ENCODE measurements at places on chromosomes 12 and 14. TPM values are rescaled to one million over a fixed set of nuclear protein-coding genes. Genes with fewer than 3 reads are reported as not detected.
A peak's percentile ranks its signal among the peaks of the same experiment; 100 is the strongest.

GRCh38 chr12:32444895-32445294 lies 45.5 kb downstream of the FGD4 start:
- DNase-seq: no peak
- H3K27ac ChIP-seq: no peak overlapping the region
- H3K36me3 ChIP-seq: no peaks in the 10 kb centered on the region
- H3K4me3 ChIP-seq: no peak overlapping the region
- H3K4me1 ChIP-seq: no peaks in the 10 kb centered on the region
- no peaks in the 10 kb centered on the region for H3K27me3 ChIP-seq

DNA sequence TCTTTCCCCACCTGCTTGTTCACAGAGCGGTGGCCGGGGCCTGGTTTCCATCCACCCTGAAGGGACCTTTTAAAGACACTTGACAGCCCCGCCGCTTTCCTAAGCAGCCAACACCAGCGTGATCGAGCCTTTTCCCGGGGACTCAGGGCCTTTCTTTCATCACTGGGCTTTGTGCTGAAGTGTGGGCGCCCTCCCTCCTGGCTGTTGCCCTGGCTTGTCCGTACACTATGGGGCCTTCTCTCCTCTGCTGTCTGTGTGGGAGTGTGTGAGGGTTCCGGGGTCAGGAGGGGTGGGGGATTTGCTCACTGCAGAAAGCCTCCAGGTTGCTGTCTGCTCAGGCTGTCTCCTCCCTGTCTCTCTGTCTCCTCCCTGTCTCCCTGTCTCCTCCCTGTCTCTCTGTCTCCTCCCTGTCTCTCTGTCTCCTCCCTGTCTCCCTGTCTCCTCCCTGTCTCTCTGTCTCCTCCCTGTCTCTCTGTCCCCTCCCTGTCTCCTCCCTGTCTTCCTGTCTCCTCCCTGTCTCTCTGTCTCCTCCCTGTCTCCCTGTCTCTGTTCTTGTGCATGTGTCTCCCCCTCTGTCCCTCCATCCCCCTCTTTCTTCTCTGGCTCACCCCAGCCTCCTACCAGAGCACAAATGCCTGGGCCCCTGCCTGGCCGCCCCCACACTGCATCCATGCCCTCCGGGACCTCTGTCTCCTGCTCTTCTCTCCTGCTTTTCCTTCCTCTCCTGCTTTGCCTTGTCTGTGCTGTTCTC lies 64.7 kb downstream of the CCDC92 start:
- no peaks in the 10 kb centered on the region for H3K36me3 ChIP-seq
- H3K27me3 ChIP-seq: no peaks in the 10 kb centered on the region
- no peak for DNase-seq
- H3K4me3 ChIP-seq: no peak overlapping the region
- no peaks in the 10 kb centered on the region for H3K4me1 ChIP-seq

- no peak for DNase-seq
- H3K36me3 ChIP-seq: no peaks in the 10 kb centered on the region
- no peak overlapping the region for H3K4me3 ChIP-seq
- no peak overlapping the region for H3K27ac ChIP-seq
Observed at GRCh38 chr14:72739446-72740405, 154.2 kb downstream of the DPF3 start.

GRCh38 chr12:23139026-23139425 lies 514.1 kb downstream of the ETNK1 start:
- H3K27ac ChIP-seq: no peak overlapping the region
- no peak for DNase-seq
- H3K27me3 ChIP-seq: no peaks in the 10 kb centered on the region
- no peaks in the 10 kb centered on the region for H3K36me3 ChIP-seq
- H3K4me1 ChIP-seq: no peaks in the 10 kb centered on the region

DNA sequence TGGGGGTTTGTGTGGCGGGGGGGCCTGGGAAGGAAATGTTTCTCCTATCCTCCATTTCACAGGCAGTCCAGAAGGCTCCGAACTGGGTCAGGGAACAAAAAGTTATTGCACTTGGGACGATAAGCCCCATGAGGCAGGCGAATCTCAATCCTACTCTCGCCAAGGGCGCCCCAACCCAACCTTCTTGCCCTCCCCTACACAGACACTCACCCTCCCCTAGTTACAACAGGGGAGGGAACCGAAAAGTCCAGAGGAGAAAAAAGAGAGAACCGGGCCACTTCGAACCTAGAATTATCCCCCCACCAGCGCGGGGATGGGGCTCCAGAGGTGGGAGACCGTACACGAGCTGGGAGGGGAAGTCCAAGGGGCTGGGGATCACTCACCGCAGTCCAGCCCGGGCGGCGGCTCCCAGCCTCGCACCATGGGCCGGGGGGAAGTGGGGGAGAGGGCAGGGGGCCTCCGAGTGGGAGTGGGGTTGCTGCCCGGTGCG lies 357 bp downstream of the HOMEZ start:
- H3K36me3 ChIP-seq: no peaks in the 10 kb centered on the region
- no peaks in the 10 kb centered on the region for H3K27me3 ChIP-seq
- peak overlapping the region; percentile 72 for H3K4me3 ChIP-seq

- H3K27me3 ChIP-seq: no peaks in the 10 kb centered on the region
- no peak overlapping the region for H3K4me3 ChIP-seq
- no peaks in the 10 kb centered on the region for H3K4me1 ChIP-seq
- no peaks in the 10 kb centered on the region for H3K36me3 ChIP-seq
Observed at GRCh38 chr12:94143951-94144350, 4.4 kb upstream of the PLXNC1 start.

DNA sequence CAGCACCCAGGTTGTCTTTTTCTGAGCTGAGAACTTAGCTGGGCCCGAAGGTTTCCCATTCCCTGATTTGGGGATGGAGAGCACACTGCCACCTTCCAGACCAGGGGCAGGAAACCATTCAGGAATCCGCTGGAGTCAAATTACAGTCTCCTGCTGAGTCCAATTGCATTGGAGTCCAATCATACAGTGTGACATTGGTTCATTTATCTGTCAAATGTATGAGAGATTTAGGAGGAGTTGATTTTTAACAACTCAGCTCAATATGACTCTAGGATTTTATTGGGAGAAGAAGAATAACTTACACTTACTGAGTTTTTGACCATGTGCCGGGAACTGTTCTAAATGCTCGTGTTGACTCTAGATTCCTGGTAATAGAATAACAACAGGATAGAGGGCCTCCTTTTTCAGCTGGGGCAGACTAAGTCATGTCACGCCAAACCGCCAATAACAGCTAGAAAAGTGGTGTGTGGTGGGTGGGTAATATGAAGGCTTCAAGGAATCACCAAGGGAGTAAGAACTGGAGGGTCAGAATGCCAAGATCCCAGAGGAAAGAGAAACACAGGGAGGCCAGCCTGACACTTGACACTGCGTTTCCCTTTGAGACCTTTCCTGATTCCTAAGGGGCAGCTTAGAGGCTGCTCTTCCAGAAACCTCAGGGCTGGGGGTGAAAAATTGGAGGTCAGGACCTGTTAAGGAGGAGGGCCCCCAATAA lies 11.5 kb downstream of the SYNDIG1L start:
- no peak overlapping the region for H3K27ac ChIP-seq
- H3K36me3 ChIP-seq: no peaks in the 10 kb centered on the region
- no peak overlapping the region for H3K4me3 ChIP-seq
- no peak for DNase-seq

DNA sequence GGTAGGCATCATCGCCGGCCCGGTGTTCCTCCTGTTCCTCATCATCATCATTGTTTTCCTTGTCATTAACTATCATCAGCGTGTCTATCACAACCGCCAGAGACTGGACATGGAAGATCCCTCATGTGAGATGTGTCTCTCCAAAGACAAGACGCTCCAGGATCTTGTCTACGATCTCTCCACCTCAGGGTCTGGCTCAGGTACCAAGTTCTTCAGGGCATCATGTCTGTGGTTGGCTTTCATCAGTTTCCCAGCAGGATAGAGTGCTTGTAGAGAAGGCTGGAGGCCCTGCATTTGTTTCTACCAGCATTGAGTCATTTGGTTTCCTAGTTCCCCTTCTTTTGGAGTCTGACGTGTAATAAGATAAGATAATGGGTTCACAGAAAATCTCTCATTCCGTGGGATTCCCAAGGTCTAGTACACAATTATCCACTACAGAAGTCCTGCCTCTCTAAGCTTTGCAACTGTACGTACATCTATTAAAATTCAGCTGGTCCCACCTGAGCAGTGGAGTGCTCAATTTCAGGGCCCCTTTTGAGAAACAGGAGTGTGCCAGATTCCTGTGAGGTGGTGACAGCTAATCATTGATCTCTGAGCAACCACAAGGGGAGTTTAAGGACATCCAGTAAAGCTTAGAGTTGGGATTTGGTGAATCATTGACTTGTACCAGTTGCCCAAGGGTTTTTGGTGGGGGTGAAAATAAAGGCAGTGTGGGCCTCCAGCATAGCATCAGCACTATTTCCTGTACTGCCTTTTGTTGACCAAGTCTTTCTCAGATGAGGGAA lies 25.1 kb downstream of the ACVR1B start:
- DNase-seq: no peak
- no peaks in the 10 kb centered on the region for H3K27me3 ChIP-seq
- no peak overlapping the region for H3K4me3 ChIP-seq
- no peak overlapping the region for H3K27ac ChIP-seq

DNA sequence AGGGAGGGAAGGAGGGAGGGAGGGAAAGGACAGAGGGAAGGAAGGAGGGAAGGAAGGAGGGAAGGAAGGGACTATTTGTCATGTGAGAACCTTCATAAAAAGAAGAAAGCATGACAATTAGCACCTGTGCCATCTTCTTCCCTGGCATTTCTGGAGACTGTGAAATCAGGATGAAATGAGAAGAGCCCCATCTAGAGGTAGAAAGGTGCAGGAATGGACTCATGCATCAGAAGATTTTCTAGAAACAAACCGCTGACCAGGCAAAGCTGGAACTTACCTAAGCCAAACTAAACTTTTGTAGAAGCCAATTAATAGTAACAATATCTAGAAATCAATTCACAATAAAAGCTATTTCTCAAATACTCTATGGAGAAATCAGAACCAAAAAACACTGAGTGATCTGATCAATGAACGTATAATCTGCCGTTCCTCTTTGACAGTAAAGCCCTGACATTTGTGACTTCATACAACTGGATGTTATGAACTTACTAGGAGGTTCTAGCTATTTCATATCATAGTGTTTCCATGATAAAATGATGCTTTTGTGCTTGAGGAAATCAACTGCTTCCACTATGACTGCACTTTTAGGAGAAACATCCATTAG lies 24.4 kb upstream of the CRACR2A start:
- no peak for DNase-seq
- H3K36me3 ChIP-seq: no peaks in the 10 kb centered on the region
- H3K4me1 ChIP-seq: no peaks in the 10 kb centered on the region
- H3K27me3 ChIP-seq: no peaks in the 10 kb centered on the region
- no peak overlapping the region for H3K27ac ChIP-seq

GRCh38 chr12:40825156-40825555 lies 132.9 kb downstream of the CNTN1 start:
- H3K27ac ChIP-seq: no peak overlapping the region
- no peaks in the 10 kb centered on the region for H3K4me1 ChIP-seq
- H3K4me3 ChIP-seq: no peak overlapping the region
- H3K27me3 ChIP-seq: no peaks in the 10 kb centered on the region
- no peaks in the 10 kb centered on the region for H3K36me3 ChIP-seq
- no peak for DNase-seq

DNA sequence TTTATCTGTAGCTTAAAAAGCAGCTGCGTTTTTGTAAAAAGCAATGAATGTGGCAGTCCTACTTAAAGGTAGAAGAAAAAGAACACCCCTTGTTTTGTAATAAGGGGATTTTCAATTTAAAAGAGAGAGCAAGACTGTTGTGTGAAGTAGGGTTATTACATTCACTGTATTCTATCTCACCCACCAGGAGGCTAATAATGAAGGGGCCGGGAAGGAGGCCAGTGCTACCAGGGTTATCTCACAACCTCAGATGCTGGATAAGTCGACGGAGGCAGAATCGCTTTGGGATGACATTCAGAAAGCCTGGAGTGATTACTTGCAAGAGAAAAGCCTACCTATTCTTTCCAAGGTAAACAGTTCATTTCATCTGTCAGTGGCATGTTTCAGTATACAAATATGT lies 97.7 kb downstream of the RMST start:
- no peak overlapping the region for H3K4me3 ChIP-seq
- H3K27me3 ChIP-seq: no peaks in the 10 kb centered on the region
- H3K36me3 ChIP-seq: no peaks in the 10 kb centered on the region
- H3K27ac ChIP-seq: no peak overlapping the region

- no peaks in the 10 kb centered on the region for H3K4me1 ChIP-seq
- H3K27ac ChIP-seq: no peak overlapping the region
- no peak for DNase-seq
- no peaks in the 10 kb centered on the region for H3K27me3 ChIP-seq
- no peak overlapping the region for H3K4me3 ChIP-seq
- no peaks in the 10 kb centered on the region for H3K36me3 ChIP-seq
Observed at GRCh38 chr14:77222546-77223225, 41.1 kb downstream of the TMEM63C start.

GRCh38 chr14:47490353-47490752 lies 185.1 kb downstream of the MDGA2 start:
- H3K27ac ChIP-seq: no peak overlapping the region
- no peaks in the 10 kb centered on the region for H3K36me3 ChIP-seq
- no peak overlapping the region for H3K4me3 ChIP-seq
- no peak for DNase-seq

DNA sequence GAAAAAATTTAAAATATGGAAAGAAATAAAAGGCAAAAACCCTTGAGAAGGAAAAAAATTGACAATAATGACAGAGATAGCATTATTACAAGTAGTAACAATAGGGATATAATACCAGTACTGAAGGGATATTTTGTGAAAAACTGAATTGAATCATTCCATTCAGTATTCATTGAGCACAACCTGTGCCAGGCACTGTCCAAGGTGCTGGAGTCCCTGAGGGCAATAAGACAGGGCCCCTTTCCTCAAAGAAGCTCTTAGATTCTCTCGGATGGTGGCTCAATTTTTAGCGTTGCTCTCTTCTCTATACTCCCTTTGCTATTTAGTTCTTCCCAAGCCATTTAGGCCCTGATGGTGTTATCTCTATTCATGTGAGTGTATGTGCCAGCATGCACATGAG lies 34.3 kb upstream of the GAS2L3 start:
- H3K4me3 ChIP-seq: no peak overlapping the region
- no peak for DNase-seq
- no peaks in the 10 kb centered on the region for H3K27me3 ChIP-seq
- H3K27ac ChIP-seq: no peak overlapping the region

DNA sequence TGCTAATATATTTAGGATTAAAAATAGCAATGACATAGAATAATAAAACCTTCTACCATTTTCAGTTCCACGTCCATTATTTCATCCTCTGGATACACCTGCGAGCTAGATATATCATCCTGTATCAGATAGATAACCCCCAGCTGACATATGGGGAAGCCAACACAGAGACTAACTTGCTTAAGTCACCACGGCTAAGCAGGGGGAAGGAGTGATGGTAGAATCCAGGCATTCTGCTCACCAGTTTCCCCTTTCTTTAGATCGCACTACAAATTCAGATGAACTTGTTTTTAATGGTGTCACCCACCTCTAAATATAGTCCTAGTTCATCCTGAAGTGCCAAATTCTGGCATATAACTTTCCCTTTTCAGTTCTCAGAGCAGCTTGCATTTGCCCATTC lies 110.1 kb downstream of the TXNDC16 start:
- H3K4me1 ChIP-seq: no peaks in the 10 kb centered on the region
- H3K27ac ChIP-seq: no peak overlapping the region
- no peaks in the 10 kb centered on the region for H3K27me3 ChIP-seq
- no peak overlapping the region for H3K4me3 ChIP-seq
- no peaks in the 10 kb centered on the region for H3K36me3 ChIP-seq

PAX9 gene
- total RNA-seq: 0.64 TPM

FOXN3 gene
- 80.3 TPM for total RNA-seq

LBHD2 gene
- not detected for total RNA-seq

CLEC1B gene
- total RNA-seq: not detected

CHST11 gene
- 16.4 TPM for total RNA-seq

RERG gene
- 60.0 TPM for total RNA-seq

USP44 gene
- total RNA-seq: 3.7 TPM
